ENCODE measurements at places on chromosomes 2 and 18.
A peak's percentile ranks its signal among the peaks of the same experiment; 100 is the strongest.

DNA sequence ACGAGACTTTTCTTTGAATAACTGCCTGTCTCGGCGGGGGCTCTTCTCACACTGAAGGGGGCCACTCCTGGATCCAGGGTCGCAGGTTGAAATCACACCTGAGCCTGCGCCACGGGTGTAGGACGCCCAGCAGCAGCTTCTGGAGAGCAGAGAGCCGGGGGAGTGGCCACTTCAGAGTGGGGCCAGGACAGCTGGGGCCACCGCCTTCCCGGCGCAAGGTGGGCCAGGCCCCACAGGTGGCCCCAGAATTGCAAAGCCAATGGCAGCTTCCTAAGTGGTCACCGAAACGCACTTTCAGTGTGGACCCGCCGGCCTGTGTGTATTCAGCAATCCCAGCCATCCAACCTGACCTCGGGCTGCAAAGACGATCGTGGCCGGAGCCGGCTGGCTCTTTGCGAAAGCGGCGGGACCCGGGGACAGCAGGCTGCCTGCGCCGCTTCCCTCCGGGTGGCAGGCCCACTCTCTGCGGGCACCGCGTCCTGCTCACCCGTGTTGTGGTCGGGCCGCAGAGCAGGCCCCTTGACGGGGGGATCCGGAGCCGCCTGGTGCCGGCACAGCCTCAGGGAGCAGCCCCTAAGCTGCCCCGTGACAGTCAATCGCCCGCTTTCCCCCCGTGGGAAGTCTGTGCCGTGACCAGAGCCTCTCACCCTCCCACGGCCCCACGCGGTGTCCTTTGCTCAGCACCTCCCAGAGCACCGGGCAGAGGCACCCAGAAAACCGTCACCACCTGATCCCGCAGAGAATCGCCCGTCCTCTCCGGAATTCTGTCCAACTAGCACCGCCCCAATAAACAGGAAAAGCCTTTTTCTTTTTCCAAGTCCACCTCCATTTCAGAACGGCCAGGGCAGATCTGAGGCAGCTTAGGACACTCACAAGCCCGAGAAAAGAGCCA lies 144.7 kb downstream of the ZNF516 start:
- DNase-seq, result no peak

DNA sequence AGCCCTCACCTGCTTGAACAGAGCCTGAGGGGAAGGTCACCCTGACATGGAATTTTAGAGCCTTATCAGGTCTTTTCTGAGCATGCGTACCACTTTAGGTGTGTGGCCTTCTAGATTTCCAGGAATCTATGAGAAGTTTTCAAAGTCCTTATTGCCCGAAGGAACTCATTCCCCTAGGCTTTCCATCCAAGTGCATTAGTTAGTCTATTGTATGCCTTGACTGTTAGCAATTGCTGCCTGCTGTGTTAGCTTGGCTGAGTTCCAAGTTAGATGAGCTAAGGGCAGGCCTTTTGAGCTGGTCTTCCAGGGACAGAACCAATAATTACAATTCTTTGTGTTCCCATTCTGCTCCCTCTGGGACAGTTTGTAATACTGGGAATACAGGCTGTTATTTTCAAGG lies 30.8 kb upstream of the PUM2 start:
- DNase-seq, result no peak

DNA sequence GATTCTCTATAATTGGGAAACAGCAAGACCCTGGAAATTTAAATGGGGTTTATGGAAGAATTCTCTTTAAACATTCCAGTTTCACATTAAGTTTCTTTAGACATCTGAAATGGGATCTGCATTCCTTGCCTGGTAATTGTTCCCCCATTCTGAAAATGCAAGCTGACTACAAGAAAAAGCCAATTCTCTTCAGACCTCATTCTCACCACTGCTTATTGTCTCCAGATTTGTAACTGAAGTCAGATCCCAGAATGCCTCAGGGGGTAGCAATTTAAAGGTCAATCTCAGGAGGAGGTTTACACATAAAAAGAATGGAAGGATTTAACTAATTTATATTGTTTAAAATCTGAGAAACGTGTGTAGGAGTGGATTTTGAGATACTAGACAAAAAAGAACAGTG lies 41.2 kb downstream of the COL3A1 start:
- DNase-seq, result no peak

GRCh38 chr2:183089192-183089851 lies 10.8 kb downstream of the DUSP19 start:
- no peak for DNase-seq

DNA sequence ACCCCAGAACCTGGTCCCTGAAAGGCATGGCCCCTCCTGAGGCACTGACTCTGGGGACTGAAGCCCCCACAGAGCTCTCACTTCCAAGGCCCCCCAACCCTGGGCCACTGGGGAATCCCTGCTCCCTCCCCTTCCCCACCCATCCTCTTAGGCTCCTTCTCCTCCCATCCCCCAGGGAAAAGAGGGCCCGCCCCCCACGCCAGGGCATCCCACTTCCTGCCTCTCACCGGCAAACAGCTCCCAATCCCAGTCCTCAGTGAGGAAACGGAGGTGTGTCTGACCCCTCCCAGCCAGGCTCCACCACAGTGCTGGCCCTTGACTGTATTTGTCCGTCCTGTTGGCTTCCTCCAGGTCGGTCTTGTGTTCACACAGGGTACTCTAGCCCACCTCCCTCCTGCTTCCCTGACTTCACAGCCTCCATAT lies 35.0 kb upstream of the PTMA start:
- DNase-seq, result no peak

DNA sequence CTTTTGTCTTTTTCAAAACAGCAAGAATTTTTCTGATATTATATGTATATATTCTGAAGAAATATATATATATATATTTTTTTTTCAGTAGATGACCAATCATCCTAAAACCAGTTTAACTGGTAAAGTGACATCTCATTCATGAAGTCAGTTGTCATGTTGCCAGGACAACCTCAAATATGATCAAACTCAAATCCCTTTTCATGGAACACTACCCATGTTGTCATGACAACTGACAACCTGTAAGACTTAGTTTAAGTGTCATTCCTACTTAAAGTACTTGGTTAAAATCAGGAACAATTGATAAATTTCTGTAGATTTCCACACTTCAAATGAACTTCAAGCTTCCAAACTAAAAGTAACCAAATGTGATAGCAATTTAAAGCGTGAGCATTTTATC lies 101.8 kb upstream of the ERBB4 start:
- DNase-seq, result no peak

DNA sequence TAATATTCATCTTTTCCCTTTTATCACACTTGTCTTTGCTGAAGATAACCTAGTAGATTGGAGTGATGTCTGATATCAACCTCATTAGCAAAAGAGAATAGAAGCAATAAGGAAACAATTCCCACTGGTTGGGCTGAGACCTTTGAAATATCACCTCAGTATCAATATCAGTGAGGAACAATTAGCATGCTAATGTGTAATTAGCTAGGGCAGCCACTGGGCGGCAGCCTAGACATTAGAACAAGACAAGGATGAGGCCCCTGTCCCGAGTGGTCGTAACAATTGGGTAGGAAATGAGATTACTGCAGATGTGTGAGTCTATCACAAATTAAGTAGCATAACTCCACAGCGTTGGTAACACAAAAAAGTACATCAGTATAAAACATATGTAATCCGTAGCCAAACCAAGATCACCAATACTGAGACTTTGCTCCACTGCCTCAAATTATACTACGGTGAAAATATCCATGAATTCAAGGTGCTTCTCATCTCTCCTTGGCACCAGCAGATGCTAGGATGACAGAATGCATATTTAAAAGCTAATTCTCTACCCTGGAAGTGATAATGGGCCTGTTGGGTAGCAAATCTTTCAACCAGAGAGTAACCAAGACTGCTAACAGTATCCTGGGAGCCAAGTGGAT lies 99.1 kb downstream of the ALPK2 start:
- DNase-seq, result peak; percentile 44

DNA sequence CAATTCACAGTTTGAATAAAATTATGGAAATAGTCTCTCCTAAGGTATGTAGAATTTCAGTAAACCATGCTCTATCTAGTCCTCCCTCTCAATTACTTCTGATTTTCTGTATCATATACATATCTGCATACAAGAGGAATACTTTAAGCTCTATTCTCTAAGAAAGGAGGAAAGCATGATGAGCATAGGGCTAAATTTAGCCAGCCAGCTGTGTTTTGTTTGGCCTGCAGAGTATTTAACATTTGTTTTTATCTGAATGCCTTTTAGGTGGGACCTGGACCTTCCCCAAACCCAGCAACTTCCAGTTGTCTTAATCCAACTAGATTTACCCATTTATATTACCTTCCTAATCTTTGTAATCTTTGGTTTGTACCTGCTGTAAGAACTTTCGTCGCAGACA lies 42.2 kb upstream of the FAM117B start:
- no peak for DNase-seq

DNA sequence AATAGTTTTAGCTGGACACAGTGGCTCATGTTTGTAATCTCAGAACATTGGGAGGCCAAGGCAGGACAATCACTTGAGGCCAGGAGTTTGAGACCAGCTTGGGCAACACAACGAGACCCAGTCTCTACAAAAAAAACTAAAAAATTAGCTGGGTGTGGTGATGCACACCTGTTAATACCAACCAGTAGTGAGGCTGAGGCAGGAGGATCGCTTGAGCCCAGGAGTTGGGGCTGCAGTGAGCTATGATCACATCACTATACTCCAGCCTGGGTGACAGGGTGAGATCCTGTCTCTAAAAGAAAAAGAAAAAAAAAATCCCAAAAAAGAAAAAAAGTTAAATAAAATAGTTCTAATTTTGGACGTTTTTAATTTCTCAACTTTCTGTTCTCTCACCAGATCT lies 68.7 kb downstream of the MAP4K3 start:
- no peak for DNase-seq

DNA sequence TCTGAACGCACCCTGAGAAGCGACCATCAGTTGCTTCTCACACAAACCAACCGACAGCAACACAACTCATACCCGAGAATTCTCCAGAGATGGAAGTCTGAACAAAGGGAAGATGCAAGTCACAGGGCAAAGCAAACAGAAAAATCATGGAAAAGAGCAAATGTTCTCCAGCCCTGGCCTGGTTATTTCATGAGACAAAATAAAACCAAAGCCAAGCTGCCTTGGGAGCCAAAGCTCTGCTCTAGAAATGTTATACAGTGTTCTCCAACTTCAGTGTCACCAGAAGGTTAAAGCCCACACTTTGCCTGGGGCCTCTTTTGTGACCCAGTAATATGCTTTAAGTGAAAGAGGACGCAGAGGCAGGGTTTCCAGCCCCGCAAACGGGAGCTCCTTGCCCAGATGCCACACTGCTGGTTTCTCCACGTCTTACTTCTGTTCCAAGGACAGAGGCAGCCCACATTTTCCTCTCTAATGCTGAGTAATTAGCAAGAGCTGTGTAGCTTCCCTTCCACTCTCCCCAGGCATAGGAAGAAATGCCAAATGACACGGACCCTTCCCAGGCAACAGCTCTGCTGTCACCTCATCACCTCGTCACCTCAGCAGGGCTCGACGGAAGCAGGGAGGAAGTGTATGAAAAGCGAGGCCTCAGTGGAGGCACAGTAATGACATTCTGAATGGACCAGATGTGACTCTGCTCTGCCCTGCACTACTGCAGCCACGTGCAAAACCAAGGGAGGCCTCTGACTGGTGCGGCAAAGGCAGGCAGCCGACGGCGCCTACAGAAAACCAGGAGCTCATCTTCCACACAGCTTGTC lies 64.7 kb downstream of the FBXO15 start:
- no peak for DNase-seq

- DNase-seq, result no peak
Measured at GRCh38 chr2:178093471-178093870, 18.8 kb upstream of the RBM45 start.

- DNase-seq, result no peak
Measured at GRCh38 chr2:62192811-62193210, 3.1 kb upstream of the B3GNT2 start.
